Stimulated activated CD4-positive, alpha-beta T cell treated with anti-CD3 and anti-CD28 coated beads, Interleukin-4, amount 100 ng/mL, for 4 hours (primary cell): ENCODE measurements at places on chromosomes 1 and 21.

GRCh38 chr1:45545019-45545493 is 5.6 kb upstream of the AKR1A1 start:
- DNase-seq = no peak

GRCh38 chr1:910881-911721 is 12.6 kb upstream of the SAMD11 start:
- DNase-seq = no peak

- DNase-seq = no peak
Measured at GRCh38 chr1:228197555-228198147, 10.2 kb upstream of the OBSCN start.

DNA sequence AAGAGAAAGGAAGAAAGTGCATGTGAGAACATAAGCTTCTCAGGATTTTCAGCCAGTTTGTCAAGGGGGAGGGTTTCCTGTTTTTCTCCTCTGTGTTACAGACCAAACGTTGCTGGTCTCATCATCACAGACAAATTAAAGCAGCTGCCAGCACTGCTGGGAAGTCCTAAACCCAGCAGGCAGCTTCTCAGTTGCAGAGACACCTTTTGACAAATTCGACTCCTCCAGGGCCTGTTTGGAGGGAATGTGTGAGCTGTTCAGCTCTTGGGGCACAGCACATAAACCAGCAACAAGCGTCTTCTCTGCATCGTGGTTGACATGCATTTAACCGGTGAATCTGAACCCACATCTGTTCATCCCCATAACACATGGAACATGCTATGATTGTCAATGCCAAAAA is 454.6 kb upstream of the RUNX1 start:
- DNase-seq = no peak

GRCh38 chr1:91765880-91766443 is 120.0 kb downstream of the TGFBR3 start:
- DNase-seq = no peak

DNA sequence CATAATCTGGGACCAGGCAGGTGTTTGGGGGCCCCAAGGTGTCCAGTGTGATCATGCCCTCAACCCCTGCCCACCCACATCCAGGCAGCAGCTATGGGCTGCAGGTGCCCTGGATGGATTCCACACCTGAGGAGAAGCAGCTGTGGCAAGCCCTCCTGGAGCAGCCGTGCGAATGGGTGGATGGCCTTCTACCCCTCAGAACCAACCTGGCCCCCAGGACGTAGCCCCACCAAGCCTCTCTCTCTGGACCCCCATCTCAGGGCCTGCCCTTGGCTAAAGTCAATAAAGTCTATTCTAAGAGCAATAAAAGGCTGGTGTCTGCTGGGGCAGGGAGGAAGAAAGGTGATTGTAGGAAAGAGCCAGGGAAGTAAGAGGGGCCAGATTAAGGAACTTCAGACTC is 11.8 kb downstream of the SYTL1 start:
- no peak for DNase-seq

- DNase-seq = peak; percentile 17
Measured at GRCh38 chr1:212700892-212701819, 1.5 kb upstream of the BATF3 start.

- no peak for DNase-seq
Measured at GRCh38 chr1:94471271-94471670, 53.1 kb downstream of the ABCD3 start.

DNA sequence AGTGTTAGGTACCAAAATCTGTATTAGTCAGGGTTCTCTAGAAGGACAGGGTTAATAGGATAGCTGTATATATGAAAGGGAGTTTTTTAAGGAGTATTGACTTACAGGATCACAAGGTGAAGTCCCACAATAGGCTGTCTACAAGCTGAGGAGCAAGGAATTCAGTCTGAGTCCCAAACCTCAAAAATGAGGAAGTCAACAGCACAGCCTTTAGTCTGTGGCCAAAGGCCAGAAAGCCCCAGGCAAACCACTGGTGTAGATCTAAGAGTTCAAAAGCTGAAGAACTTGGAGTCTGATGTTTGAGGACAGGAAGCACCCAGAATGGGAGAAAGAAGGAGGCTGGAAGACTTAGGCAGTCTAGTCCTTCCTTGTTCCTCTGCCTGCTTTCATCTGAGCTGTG is 487.5 kb upstream of the CHRM3 start:
- DNase-seq = no peak

DNA sequence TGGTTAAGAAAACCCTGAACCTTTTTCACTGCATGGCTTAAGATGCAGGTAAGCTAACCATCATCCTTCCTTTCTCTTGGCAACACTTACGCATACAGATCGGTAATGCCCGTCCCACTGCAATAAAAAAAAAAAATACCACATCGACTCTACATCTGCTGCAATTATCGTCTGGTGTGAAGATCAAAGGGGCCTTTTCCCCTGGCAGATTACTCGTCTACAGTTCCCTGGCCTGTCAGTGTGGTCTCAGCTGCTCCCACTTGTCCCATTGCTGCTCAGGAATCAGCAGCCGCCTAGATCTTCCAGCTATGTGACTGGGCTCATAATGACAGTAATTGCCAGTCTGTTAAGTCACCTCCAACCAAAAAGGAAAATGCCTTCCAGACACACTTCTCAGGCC is 133.1 kb downstream of the SETD4 start:
- DNase-seq = no peak

DNA sequence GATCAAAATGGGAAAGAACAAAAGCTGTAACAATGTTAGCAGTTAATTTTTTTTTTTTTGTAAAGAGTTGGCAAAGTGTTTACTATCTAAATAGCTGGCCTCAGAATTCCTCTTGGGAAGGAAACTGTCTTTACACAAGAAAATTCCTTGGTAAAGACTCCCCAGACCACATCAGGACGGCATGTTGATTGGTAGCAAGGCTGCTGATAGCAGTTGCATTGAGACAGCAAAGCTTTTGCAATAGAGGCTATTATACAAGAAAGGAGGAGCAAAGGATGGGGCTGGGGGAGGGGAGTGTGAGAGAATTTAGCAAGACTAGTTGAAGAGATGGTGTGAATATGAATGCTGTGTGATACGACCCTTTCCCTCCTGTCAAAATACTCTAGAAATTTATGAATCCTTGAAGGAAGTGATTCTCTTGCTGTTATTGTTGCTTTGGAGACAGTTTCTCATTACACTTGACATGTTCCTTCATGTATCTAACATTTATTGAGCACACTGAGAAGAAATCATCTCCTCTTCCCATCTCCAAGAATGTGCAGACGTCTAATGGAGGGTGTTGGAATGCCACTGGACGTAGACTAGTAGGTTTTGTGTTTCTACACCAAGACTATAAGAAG is 355.6 kb downstream of the SIPA1L2 start:
- DNase-seq = no peak

DNA sequence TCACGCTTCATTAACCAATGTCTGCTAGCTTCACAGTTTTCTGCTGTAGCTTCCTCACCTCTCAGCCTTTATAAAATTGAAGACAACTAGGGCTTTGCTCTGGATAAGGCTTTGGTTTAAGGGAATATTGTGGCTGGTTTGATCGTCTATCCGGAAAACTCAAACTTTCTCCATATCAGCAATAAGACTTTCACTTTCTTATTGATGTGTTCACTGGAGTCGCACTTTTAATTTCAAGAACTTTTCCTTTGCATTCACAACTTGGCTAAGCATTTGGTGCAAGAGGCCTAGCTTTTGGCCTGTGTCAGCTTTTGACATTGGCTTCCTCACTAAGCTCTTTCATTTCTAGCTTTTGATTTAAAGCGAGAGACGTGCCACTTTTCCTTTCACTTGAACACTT is 12.9 kb downstream of the COA6 start:
- no peak for DNase-seq
